RCC 7860 (cell line): ENCODE measurements at places on chromosomes 7 and 10.

- no peak for DNase-seq
Measured at GRCh38 chr10:11080564-11080984, 62.9 kb downstream of the CELF2 start.

- DNase-seq = no peak
Measured at GRCh38 chr10:95674643-95675042, 18.1 kb upstream of the ALDH18A1 start.

DNA sequence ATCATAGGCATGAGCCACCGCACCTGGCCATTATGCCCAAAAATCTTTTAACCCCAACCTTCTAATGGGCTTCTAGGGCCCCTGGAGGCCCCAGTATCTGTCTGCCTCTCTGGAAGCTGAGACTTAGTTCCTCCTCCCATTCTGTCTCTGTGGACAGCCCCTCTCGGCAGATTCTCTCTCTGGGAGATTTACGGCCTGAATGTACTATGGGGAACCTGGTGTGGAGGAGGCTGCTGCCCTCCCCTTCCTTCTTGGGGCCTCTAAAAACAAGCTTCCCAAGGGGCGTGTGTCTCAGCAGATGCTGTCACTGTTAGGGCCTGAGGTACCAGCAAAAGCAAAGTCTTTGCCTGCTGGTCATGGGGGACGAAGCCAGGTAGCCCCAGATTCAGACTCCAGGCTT, 35.8 kb upstream of the PRKAR1B start:
- no peak for DNase-seq

- DNase-seq = no peak
Measured at GRCh38 chr10:46514431-46514861, 42.0 kb downstream of the GPRIN2 start.

DNA sequence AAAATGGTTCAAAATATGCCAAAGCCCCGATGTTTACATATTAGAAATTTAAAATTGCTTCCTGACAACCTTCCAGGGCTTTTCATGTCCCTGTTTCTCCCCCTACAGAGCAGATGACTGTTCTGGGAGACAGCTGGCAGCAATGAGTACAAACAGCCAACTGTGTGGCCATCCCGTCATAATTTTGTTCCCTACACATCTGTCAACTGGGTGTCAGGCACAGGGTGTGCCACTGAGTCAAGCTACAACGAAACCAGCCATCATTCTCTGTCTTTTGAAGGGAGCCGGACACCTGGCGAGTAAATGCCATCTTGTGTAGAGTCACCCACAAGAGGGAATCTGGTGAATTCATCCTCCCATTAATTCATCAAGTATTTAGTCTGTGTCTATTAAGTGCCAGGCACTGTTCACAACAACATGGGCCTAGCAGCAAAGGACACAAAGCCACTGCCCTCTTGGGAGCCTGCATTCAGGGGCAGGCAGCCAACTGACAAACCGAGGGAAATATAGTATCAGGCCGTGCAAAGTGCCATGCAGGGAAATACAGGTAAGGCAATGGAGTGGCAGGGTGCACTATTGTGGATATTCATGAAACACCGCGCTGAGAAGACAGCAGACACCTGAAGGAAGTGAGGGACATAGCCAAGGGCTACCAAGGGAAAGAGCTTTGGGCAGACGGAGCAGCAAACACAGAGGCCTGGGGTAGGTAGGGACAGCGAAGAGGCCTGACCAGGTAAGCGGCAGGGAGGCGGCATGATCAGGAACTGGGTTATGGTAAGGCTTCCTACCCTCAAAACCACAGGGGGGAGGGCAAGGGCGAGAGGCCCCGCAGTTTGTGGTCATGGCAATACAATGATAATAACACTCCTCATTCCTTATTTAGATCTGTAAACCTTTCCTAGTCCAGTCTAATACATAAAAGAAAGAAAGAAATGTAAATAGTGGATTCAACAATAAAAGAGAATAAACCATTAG, 213.6 kb downstream of the FAM107B start:
- no peak for DNase-seq

DNA sequence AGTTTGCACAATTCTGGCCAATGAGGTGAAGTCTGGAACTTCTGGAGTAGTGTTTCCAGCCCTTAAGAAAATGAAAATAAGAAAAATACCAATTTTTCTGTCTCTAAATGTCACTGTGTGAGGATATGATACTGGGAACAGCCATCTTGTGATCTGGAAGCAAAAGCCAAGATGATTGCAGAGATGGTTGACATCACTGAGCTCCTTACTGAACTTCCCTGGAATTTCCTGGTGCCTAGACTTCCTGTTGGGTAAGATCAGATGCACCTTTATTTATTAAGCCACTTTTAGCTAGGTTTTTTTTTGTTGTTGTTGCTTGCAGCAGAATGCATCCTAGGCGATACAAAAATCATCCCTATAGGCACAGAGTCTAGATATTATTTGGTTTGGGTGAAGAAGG, 27.3 kb upstream of the INHBA start:
- DNase-seq = no peak

- DNase-seq = no peak
Measured at GRCh38 chr7:73900286-73900685, 39.3 kb downstream of the TMEM270 start.

- no peak for DNase-seq
Measured at GRCh38 chr10:4755286-4755989, 70.6 kb upstream of the AKR1E2 start.

DNA sequence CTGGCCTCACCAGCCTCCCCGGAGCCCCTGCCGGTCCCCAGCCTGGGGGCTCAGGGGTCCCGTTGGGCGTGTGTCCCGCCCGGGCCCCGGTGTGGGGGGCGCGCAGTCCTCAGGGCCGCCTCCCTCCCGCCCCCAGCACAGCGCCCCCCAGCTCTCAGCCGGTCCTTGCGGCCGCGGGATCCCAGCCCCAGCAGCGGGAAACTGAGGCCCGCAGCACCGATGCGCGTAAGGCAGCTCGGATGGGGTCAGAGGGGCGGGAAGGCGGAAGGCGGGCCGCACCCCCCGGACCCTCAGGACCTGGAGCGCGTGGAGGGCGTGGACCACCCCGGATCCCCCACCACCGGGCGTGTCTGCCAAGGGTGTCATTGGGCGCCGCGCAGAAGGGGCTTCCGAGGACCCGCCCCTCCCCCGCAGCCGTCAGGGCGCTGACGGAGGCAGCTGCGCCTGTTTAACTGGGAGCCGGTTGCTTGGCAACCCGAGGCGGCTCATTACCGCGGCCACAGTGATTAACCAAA, 14.9 kb downstream of the UNCX start:
- no peak for DNase-seq

DNA sequence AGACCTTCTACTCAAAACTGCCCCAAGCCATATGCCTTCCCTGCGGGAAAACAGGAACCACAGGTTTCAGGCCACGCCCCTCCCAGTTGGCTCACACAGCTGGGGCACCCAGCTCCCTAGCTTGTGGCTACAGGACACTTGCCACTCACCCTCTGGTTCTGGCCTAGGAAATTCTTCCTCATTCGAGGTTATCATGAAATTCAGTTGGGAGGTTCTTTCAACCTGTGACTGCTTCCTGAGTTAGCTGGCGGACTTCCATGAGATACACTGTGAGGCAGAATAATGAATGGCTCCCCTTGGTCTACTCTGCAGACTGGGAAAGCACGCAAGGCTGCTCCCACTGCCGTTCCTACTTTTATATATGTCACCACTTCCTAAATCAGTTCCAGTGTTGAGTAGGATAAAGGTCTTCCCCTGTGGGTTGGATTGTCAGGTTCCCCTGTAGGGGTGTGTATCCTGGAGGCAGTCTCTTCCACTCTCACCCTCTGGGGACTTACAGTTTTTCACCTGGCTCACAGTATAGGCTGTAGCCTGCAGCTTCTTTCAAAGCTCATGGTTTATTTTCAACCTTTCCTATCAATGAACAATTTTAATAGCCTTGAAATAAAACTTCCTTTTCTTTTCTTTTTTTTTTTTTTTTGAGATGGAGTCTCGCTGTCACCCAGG, 37.0 kb downstream of the GPR22 start:
- DNase-seq = no peak

- no peak for DNase-seq
Measured at GRCh38 chr7:12436896-12437535, 33.4 kb upstream of the VWDE start.

- DNase-seq = no peak
Measured at GRCh38 chr10:30529373-30529998, 95.5 kb downstream of the MAP3K8 start.

- no peak for DNase-seq
Measured at GRCh38 chr7:120995654-120996053, 7.1 kb downstream of the CPED1 start.

GRCh38 chr7:140215281-140215680, 38.5 kb upstream of the KDM7A start:
- DNase-seq = no peak

DNA sequence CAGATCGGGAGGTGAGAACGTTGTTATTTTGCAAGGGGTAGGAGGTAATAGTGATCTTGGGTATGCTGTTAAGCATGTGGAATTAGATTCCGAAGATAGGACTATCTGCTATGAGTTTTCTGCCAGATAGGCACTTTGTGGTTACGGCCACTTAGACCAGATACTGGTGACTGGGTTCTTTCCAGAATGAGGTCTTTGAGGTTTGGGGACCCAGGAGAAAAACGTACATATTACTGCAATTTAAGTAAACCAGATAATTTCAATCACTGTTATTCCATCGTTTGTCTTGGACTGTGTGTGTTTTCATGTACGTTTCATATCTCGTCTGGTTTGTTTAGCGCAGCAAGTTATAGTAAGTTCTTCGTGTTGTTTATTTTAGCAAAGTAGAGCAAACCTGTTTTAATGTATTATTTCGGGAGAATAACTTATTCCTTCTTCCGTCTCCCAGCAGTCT, 312 bp downstream of the ARL4A start:
- no peak for DNase-seq

DNA sequence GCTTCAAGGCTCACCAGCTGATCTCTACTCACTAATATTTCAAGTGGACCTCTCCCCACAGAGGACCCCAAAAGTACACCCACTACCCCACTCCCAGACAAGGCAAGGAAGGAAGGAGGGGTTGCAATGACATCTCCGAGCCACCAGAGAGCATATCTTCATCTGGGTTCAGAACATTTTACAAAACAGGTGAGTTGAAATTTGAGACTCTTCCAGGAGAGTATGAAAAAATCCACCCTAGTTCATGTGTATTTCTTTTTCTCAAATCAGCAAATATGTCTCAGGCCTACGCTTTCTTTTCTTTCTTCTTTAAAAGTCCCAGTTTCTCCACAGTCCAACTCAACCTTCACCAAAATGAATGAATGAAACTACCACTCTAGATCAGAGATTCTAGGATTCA, 61.9 kb downstream of the SGMS1 start:
- no peak for DNase-seq

DNA sequence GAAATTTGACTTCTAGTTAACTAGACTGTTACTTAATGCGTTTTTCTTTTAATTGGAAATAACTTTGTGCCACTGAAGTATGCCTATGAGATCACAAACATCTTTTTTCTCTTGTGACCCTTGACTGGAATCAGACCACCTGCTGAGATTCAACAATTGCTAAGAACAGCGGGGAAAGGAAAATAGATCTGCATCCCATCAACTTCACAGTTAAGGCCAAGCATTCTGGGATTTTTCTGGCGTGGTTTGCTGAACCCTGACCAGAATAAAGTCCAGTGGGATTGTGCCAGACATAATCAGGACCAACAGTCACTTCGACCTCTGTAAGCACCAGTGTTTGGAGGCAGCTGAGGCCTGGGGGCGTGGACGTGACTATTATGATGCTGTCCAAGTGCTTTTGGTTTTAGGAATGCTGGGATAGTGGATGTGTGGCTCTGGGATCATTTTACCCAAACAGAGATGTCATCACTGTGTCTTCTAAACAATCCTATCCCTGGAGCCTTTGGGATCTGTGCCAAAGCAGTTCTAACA, 373.3 kb upstream of the PRKCQ start:
- DNase-seq = no peak

GRCh38 chr7:144452064-144452463, 48.6 kb upstream of the NOBOX start:
- no peak for DNase-seq

DNA sequence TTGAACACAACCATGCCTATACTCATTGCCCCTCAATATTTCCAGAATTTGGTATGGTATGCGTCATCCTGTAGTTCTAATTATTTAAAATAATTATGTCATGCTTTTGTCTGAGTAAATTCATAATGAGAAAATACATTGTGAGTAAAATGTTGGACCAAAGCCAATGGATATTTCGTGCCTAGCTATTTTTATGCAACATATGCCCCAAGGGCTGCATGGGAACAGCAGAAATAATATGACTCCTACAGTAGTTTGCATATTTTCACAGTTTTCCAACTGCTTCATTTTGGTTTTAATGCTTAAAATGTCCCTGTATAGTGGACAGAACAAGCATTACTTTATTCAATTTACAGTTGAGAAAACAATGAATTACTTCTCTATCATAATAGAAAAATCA, 1115.6 kb upstream of the GHITM start:
- no peak for DNase-seq

DNA sequence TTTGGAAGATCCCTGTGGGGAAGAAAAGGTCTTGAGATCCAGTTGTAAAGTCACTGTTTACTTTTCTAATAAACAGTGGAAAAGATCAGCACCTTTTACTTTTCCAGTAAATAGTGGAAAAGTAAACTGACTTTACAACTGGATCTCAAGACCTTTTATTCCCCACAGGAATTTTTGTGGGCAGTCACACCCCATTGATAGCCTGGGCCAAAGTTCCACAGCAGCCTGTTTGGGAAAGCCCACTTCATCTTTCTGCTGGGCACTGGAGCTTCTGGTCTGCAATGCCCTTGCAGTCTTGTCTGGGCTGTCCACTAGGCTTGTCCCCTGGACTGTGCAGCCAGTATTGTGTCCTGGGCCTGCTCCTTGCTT, 50.2 kb downstream of the ADCY1 start:
- DNase-seq = no peak

DNA sequence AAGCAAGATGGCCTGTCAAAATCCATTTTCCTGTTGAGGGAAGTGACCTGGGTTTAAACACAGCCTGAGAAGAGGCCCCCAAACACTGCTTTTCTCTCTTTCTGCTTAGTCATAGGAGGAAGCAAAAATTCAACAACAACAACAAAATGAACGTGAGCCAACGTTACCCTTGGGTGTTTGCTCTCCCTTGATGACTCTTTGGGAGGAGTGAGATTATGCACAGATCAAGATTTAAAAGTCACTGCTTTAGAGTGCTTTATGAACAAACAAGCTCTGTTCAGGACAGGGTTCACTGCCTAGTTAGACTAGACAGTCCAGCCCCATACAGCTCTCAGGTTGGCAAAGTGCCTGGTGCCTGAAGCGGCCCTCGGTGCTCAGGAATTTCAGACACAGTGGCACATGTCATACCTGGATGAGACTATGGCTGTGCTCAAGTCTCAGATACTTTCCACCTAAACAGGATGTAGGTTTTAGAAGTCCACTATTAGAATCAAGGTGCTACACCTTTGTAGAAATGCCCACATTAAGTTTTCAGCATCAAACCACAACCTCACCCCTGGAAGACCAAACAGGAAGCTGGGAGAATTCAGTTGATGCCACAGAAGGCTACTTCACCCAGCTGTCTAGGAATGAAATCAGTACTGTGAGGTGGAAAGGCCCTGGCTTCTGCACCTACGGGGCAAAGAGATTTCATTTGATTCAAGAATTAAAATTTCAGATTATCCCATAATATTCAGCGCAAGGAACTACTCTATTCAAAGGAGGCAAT, 38.7 kb downstream of the DENND11 start:
- DNase-seq = no peak
